Muscle of back (tissue), 13 donors: ENCODE measurements at places on chromosomes 5 and 9.

DNA sequence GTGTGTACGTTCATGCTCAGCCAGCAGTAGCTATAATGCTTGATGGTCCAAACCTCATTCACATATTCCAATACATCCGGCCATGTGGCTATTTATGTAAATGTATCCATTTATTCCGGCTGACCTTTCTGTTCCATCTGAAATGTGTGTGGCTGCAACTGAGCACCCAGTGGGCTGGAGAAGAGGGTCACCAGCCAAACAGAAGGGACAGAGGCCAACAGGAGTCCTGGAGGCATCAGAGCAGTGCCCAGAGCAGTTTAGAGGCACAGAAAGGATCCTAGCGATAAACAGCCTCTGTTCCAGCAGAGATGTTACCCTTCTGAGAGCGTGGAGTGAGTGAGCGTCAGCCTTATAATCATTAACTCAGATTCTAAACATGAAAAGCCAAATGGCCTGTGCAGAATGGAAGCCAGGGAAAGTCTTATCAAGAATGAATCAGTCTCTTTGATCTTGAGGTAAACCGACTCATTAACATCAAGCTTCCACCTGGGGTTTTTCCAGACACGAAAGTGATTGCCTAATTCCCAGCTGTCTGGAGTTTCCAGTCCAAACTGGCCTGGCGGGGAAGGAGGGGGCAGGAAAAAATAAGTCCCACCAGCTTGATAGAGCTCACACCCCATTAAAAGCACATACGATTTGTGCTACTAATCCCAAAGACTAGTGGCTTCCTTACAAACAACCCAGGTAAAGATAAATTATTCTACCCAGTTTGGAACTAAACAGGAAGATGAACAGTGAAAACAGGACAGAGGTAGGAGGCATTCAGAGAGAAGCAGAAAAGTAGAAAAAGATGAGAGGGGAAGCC is 55.7 kb downstream of the SUSD1 start:
- DNase-seq, result no peak

GRCh38 chr5:157593052-157593757 is 17.6 kb upstream of the ADAM19 start:
- no peak for DNase-seq

DNA sequence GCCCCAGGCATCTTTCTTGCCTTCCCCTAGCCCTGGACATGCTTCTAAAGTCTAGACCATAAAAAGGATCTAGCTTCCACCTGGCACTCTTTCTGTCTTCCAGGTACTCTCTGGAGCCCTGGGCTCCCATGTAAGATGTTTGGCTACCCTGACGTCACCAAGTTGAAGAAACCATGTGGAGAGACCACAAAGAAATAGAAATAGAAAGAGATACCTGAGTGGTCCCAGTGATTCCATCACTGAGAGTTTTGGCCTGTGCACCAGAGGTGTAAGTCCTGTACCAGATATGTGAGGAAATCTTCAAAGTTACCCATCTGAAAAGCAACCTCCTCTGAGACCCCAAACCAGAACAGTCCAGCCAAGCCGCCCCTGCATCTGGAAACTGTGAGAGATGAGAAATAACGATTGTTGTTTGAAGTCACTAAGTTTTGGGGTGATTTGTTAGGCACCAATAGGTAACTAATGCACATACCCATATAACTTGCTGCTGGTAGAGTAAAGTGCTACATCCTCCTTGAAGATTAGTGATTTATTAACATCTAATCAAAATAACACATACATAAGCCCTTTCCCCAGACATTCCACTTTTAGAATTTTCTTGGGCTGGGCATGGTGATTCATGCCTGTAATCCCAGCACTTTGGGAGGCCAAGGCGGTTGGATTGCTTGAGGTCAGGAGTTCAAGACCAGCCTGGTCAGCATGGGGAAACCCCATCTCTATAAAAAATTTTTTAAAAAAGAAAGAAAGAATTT is 85.7 kb upstream of the LHFPL2 start:
- DNase-seq, result no peak

DNA sequence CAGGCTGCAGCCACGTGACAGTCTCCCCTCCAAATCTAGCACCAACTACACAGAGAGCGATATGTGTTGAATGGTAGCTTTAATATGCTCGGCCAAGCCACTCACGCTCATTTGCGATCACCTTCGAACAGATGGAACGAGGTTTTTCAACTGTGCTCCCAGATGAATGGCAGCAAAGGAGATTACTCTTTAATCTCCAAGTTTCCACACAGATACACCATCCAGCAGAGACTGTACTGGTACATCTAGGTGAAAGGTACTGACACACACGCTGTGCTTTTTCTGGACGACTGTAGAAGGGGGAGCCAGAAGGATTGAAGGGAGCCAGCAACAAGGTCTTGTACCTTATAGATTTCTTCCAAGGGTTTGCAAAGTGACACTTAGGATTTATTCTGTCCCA is 263.9 kb downstream of the NR3C1 start:
- DNase-seq, result no peak

- DNase-seq, result no peak
Observed at GRCh38 chr5:133358271-133358670, 254.1 kb downstream of the FSTL4 start.

- no peak for DNase-seq
Observed at GRCh38 chr5:142385194-142385593, 60.4 kb upstream of the SPRY4 start.

DNA sequence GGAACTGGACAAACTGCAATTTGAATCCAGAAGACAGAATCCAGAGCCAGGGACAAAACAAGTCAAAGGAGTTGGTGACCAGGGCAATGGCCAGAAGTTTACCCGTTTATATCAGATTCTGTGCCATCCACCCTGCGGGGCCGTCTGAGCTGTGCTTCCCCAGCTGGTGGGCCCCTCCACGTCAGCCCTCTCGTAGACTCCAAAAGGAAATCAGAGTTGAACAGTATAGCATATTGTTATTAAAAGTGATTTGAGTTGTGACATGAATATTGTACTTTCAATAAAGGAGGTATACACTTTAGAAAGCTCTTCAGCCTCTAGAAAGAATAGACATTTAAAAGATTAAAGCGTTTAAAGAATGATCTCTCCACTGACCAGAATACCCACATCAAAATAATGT is 102.4 kb downstream of the NFIB start:
- DNase-seq, result no peak

DNA sequence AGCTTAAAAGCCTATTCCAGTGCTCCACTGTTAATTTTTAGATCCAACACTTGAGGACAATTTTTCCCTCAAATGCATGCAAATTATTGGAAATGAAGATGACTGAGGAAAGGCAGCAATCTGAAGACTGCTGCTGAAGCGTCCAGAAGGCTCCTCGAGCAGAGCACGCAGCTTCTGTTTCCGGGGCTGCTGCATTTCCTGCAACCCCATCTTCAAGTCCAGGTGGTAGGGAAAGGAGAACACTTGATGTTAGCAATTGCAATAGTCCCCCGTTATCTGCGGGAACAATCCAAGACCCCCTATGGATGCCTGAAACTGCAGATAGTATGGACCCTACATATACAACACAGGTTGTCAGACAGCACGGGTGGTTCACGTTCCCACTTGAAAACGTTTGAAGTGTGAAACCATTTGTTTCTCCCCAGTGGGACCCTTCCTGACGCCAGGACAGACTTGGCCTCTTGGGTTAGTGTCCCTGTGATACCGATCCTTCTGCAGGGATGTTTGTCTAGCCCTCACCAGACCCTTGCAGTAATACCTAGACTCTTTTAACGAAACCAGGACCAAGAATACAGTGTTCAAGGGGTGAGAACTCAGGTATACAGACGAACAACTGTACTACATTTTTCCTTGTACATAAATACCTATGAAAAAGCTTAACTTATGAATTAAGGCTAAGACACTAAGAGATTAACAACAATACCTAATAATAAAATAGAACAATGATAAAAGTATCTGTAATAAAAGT is 152.3 kb downstream of the HSD17B3 start:
- no peak for DNase-seq

GRCh38 chr5:60362158-60362557 is 337.8 kb downstream of the DEPDC1B start:
- peak; percentile 29 for DNase-seq

GRCh38 chr5:94551858-94552257 is 66.5 kb downstream of the KIAA0825 start:
- no peak for DNase-seq

GRCh38 chr5:141441571-141442170 is 11.4 kb downstream of the PCDHGA12 start:
- DNase-seq, result no peak

DNA sequence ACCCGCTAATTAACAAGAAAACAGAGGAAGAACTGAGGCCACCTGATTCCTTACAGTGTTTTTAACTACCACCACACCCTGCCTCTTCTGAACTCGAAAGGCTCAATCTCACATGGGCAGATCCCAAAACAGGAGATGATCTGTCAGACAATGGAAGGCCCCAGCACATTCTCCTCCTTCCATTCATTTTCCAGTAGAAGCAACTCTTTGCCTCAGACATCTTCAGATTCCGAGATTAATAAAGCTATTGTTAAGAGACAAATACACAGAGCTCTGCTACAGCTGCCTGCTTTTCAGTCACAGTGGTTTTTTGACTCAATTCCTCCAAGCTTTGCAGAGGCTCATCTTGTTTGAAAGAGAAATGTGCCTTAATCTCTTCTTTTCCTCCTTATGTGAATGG is 127.2 kb upstream of the ADAMTSL1 start:
- no peak for DNase-seq

DNA sequence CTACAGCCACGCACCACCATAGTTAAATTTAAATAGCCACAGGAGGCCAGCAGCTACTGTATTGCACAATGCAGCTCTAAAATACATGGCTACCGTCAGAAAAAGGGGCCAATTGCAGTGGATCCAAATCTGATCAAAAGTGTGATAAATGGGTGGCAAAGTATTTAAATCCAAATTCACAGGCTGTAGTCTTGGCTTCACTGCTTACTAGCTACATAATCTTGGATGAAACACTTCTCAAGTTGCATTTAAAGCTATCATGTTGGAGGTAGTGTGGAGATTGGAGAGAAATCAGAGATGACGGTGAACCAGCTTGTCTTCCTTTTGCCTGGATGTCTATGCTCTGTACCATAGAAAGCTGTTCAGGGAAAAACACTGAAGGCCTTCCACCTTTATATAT is 24.0 kb upstream of the SLC44A1 start:
- DNase-seq, result no peak
